ENCODE measurements at places on chromosomes 16 and 17.
A peak's percentile ranks its signal among the peaks of the same experiment; 100 is the strongest.

DNA sequence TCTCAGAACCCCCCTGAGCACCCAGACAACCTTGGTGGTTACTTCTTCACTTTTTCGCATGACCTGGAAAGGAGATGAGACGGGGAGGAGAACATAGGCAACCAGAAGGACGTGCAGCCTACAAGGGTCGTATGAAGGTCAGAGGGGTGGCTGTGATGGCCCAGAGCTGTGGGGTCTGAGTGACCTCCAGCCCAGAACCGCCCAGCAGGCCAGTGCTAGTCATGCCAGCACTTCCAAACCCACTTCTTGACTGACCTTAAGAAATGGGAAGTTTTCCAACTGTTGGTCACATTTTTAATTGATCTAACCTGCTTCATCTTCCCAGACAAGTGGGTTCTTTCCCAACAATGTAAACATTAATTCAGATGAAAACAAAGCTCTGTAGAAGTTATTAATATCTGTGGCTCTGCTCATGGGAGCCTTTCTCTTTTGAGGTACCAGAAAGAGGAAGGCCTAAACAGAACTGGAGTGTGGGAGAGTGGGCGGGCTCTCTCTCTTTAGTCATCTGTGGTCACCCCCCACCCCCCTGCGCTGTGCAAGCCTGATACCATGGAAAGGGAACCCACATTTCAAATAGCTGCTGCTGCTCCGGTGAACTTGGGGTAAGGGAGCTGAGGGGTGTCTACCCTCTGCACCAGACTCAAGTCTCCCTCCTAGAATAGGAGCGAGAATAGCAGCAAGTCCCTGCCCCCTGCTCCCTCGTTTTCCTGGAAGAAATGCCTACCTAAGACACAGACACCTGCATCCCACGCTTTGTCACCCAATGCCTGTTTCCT is 101.6 kb downstream of the RAB11FIP4 start:
- DNase-seq = no peak

GRCh38 chr16:89345642-89346150 is 128.2 kb downstream of the ZNF778 start:
- peak; percentile 41 for DNase-seq

DNA sequence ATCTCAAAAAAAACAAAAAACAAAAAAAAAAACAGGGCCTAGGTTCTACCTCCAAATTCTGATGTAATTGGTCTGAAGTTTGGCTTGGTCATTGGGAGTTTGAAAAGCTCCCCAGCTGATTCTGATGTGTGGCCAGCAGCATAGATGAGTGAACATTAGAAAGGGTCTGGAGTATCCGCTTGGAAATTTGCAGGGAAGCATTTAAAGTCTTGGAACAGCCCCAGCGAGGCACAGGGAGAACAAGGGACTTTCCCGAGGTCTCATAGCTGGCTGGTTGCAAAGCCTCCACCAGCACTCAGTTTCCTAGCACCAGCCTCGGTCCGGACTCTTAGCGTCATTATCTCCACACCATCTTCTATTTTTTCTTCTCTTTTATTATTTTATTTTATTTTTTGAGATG is 70.8 kb downstream of the RAB11FIP4 start:
- no peak for DNase-seq

- DNase-seq = peak; percentile 81
Measured at GRCh38 chr16:9447195-9447551, 355.7 kb downstream of the HAPSTR1 start.

GRCh38 chr17:37820313-37820994 is 75.6 kb upstream of the HNF1B start:
- no peak for DNase-seq

GRCh38 chr17:19549746-19550623 is 16.3 kb downstream of the SLC47A1 start:
- no peak for DNase-seq

DNA sequence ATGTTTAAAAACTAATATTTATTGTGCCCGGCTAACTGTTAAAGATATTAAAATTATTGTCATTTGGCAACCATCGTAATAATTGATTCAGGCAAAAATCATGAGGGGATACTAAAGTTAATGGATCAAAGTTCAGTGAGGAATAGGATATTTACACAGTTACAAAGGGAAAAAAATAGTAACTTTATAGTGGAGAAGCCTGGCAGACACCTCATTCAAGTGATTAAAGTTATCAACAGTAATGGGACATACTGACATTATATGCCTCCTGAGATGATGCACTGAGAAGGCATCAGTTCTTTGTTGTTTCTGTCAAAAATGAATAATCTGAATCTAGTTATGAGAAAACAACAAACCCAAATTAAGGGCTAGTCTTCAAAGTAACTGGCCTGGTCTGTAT is 77.1 kb downstream of the NLK start:
- no peak for DNase-seq

GRCh38 chr16:65745-66144 is 6.7 kb downstream of the RHBDF1 start:
- peak; percentile 87 for DNase-seq

DNA sequence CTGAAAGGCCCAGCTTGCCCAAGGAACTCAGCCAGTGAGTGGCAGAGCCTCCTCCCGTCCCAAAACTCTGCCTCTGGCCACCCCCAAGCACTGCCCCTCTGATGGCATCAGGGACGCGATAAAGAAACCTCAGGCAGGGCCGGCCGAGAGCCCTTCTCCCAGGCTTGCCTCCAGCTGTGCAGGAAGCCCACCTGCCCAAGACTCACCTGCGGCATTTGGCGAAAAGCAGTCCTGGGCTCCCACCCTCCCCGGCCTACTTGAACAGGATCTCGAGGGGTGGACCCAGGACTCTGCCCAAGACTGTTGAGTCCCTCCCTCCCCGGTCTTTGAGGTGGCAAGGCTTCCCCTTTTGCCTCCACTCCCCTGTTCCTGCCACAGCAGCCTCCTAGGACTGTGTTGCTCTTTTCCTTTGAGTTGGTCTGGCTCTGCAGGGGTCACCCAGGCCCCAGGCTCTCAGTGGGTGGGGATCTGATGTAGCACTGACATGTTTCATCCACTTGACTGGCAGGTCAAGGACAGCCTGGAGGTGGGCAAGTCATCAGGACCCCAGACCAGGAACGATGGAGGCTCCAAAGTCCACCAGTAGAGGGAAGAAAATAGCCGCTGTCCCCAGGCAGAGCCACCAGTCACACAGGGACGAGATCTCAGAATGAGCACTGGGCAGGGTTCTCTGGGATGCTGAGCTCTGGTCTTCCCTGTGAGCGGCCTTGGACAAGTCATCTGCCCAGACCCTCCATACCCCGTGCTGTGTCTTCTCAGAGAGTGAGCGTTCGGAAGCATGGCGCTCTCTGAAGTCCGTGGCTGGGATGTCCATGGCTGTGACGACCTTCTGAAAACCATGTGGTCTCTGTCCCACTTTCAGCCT is 111.0 kb upstream of the TNRC6C start:
- peak; percentile 50 for DNase-seq

GRCh38 chr16:31362476-31363405 is 7.8 kb downstream of the ITGAX start:
- DNase-seq = no peak

DNA sequence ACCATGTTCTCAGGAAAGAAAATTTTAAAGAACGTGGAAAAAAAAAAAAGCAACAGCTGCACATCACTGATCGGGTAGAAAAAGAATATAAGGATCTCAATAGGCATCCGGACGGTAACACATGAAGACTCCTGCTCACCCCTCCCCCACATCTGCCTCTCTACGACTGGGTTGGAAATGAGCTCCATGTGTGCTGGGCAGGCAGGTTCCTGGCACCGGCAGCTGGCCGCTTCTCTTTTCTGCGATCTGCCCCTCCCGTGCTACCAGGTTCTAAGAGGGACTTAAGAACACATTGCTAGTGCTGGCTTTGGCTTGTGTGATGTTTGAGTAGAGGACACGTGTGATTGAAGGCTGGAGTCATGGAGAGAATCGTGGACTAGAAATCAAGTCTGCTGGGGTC is 115.5 kb downstream of the AATF start:
- no peak for DNase-seq

DNA sequence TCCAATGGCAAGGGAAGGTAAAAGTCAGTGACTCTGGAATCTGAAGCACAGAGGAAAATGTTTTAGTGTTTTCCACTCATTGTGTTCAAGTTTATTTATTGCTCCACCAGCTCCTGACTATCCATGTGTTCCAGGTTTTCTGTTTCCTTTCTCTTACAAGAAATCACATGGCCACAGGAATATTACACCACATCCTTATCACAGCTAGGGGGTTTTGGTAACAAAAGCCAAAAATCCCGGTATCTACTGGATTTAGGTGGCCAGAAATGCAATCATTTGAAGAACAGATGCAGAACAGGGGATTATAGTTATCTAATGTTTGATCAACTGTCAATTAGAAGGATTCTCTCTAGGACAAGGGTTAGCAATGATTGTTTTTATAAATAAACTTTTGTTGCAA is 47.9 kb downstream of the STH start:
- DNase-seq = no peak

DNA sequence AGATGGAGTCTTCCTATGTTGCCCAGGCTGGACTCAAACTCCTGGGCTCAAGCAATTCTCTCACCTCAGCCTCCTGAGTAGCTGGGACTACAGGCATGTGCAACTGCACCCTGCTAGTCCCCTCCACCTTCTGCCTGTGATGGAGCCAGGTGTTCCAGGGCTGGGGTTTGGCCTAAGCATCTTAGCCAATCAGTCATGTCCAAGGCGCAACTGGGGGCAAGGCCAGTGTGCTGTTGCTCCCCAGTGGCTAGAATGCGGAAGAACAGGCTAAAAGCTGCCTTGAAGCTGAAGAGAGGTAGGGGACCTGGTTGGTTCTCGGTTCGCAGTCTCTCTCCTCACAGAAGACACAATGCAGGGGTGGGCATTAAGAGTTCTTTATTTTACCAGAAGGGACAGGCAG is 18.6 kb downstream of the FLOT2 start:
- no peak for DNase-seq

GRCh38 chr17:65797809-65798208 is 236.4 kb upstream of the AXIN2 start:
- no peak for DNase-seq

GRCh38 chr16:88649924-88650748 is 717 bp downstream of the CYBA start:
- DNase-seq = no peak

- no peak for DNase-seq
Measured at GRCh38 chr16:12811441-12812383, 8.0 kb upstream of the CPPED1 start.

DNA sequence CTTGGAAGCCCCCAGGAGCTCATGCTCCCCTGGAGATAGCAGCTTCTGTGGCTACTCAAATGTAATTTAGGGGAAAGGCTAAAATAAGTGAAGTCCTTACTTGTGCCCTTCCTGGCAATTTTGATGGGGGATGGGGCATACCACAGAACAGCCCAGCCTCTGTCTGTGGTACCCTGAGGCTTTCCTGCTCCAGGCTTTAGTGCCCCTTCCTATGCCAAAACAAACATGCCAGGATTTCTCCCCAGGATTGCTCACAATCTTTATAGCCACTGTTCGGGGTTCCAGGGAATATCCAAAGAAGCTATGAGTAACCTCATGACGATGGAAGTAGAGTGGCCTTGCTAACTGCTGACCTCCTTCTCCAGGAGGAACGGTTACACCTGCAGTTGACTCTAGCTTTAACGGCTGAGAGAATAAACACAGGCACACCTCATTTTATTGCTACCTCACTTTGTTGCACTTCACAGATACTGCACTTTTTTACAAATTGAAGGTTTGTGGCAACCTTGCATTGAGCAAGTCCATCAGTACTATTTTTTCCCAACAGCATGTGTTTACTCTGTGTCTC is 24.9 kb downstream of the CCL4 start:
- DNase-seq = no peak

DNA sequence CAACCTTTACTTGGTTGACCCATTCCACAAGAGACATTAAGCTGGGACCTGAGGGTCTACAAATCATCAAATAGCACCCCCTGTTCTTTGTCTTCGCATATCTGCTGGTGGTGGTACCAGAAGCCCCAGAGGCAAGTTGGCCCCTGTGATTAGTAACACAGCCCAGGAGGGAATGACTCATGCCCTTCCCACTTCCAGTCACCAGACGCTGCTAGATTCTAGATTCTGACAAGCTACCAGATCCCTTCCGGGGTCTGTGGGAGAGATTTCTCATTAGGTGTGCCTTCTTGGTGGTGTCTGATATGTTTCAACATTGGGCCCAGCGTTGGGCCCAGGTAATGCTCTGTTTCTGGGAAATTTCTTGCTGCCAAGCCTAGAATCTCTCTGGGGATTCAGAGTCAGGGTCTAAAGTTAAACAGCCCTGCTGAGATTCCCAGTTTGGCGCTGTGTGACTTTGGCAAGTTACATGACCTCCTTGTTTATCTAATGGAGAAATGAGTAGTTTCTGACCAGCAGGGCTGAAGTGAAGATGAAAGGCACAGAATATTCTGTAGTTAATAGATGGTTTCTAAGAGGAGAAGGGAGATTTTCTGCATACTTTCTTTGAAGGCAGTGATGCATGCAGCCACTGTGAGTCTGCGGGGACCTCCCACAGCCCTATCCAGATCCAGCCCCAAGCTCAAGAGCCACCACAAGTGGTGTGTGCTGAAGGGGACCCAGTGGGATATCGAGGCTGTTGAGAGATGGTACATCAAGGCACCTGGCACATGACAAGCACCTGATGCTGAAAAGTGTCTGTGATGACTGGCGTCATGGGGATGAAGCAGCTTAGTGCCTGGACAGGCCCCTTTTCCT is 3.9 kb downstream of the TRPV2 start:
- no peak for DNase-seq

- DNase-seq = no peak
Measured at GRCh38 chr17:34174496-34174895, 80.6 kb upstream of the CCL2 start.

DNA sequence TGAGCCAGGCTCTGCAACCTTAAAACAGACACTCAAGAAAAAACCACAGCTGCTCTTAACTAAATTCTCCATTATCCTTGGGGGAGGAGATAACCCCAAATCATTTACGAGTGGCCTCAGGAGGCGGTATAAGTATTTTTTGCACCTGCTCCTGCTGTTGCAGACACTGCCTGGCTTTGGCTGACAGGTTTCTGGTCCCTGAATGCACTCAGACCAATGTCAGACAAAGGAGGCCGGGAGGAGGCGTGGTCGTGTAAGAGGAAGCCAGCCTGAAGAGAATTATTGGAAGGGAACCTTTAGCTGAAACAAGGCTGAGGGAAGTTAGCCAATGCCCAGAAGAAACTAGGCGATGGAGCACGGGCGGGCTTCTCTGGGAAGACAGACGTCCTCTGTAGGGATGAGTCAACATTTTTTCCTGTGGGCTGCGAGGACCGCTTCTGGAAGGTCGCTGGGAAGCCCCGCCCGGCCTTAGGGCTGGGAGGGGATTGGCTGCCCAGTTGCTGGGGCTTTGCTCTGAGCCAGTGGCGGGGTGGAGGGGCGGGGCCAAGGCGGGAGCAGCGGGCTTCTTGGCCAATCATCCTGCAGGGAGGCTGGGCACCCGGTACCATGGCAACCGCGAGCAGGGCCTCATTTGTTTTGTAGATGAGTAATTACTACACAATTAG is 82.3 kb downstream of the CCDC182 start:
- DNase-seq = peak; percentile 92
